LHCN-M2 (cell line): ENCODE measurements at places on chromosomes 4 and X. TPM values are rescaled to one million over a fixed set of nuclear protein-coding genes. Genes with fewer than 3 reads are reported as not detected.

Gene TRPC5OS
- total RNA-seq = not detected in 2 replicates

Gene H2BW2
- not detected in 2 replicates for total RNA-seq

Gene ATP10D
- total RNA-seq = 36.3 and 39.4 TPM in 2 replicates

Gene KLB
- total RNA-seq = not detected in 2 replicates

Gene SASH3
- total RNA-seq = not detected in 2 replicates

Gene HHIP
- total RNA-seq = 1.7 and 3.7 TPM in 2 replicates

Gene CRMP1
- total RNA-seq = 5.7 and 7.3 TPM in 2 replicates

DNA sequence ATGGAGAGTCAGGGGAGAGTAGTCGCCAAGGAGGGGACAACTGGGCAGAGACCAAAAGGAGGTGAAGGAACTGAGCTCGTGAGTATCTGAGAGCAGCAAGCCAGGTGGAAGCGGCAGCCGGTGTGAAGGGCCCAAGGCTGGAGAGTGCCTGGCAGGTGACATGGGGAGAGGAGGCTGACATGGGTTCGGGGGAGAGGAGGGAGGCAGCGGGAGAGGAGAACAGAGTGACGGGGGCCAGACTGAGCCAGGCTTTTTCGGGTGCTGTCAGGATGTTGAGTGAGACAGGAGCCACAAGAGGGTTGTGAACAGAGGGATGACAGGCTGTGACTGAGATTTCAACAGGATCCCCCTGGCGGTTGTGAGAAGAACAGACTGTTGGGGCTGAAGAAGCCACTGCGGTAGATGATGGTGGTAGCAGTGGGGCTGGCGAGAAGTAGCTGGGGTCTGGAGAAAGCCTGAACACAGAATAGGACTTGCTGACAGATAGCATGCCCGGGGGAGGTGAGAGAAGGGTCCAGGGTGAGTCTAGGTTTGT is 5.7 kb downstream of the ELK1 start:
- DNase-seq = peak; percentile 21

DNA sequence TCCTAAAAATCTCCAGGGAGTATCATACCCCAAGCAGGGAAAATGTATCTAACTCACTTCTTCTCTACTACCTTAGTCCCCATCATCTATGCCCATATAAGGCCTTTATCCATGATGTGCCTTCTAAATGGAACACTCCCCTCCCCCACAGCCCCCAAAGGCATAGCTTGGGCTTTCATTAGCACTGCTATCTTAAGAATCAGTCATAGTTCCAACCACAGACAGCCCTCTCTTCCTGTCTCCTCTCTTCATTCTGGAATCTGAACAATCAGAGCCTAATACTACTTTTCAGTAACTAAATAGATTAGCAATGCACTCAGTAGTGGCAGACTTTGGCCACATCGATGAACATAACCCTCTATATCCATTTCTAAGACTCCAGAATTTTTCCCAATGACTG is 313.2 kb upstream of the DKK2 start:
- peak; percentile 43 for DNase-seq

DNA sequence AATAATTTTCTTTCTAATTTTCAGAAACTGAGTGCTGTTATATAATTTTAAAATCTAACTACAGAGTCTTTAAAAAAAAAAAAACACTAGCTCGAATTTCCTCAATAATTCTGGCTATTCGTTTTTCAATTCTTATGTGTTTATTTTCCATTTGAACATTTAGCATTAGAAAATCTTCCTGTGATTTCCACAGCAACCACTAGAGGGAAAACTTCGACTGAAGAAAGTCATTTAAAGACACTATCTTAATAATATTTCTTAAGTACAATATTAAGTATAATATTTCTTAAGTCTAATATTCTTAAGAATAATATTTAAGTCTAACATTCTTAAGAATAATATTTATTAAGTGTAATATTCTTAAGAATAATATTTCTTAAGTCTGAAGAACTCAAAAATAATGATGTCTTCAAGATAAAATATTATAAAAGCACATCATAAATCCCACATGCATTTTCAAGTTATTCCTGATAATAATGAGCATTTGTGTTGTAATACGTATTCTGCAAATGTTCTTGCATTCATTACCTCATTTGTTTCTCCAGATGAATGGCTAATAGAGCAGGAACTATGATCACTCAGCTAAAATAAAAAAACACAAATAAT is 118.4 kb upstream of the WDR17 start:
- peak; percentile 19 for DNase-seq

DNA sequence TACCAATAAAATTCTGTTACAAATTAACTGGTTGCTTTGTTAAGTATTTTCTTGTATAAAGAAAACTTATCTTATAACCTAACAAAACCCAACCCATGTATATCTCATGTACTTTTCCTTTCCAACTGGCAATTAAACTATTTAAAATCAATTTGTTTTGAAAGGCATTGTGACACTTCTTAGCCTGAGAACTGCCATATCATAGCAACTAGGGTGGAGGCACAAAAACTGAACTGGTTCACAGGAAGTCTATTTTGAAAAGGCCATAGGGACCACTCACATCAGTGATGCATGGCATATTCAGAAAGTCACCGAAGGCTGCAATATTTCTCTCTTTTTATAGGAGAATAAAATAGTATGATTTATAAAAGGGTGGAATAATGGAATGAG is 40.5 kb upstream of the ARSJ start:
- no peak for DNase-seq

DNA sequence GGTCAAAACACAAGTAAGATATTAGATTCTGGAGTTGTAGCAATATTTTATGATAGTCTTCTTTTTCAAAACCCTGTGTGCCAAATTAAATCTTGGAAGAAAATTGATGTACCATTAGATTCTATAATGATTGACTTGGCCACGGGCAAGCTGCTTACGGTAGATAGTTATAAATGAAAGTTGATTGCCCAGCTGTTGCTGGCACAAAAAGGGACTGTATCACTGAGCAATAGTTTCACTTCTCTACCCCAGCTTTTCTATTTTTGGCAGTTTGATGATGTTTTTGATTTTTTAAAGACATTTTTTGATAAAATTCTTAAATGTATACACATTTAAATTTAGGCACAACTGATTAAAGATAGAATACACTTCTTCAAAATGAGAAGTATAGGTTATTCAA is 333.3 kb downstream of the TRAM1L1 start:
- DNase-seq = no peak

DNA sequence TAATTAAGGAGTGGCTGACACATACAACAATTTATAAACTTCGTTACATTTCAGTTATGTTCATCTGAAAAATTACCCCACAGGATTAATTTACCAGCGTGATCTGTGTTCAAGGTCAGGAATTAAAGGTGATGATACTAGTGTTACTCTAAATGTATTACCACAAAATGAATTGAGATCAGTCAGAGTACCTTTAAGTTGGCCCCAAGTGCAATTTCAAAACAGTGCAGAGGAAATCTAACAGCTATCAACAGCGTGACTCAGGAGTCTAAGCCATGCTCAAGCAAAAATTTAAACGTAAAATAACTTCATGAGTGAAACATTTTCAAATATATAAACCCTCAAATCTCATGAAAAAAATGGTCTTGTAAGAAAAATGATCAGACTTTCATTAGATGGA is 18.7 kb downstream of the ANTXR2 start:
- no peak for DNase-seq

DNA sequence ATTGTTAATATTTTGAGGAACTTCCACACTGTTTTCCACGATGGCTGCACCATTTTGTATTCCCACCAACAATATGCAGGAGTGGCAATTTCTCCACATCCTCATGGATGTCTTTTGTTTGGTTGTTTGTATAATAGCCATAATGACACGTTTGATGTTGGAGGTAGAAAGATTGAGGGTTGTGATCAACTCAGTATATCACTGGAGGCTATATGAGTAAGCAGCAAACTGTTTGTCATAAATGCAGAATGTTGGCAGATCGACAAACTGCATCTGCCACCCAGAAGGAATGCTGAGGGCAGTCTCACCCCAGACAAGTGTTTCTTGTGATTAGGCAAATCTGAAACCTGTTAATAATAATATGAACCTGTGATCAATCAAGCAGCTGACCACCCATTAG is 243.9 kb upstream of the WDFY3 start:
- peak; percentile 66 for DNase-seq

- DNase-seq = no peak
Measured at GRCh38 chr4:53485658-53486040, 105.6 kb downstream of the LNX1 start.

DNA sequence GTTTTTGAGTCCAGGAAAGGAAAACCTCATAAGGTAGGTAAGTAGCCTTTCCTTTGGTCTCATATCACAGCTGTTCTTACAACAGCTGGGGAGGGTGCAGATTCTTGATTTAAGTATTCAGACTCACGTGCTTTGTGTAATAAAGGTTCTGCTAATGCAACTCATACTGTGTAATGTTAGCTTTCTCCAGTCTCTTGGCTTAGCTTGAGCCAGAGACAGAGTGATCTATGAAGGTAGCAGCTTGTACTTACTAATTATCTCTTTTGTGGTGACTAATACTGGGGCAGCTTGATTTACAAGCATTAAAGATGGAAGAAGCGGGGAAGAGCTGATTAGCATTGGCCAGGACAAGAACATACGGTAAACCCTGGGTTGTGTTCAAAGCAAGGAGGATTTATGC is 80.3 kb downstream of the LNX1 start:
- peak; percentile 70 for DNase-seq

DNA sequence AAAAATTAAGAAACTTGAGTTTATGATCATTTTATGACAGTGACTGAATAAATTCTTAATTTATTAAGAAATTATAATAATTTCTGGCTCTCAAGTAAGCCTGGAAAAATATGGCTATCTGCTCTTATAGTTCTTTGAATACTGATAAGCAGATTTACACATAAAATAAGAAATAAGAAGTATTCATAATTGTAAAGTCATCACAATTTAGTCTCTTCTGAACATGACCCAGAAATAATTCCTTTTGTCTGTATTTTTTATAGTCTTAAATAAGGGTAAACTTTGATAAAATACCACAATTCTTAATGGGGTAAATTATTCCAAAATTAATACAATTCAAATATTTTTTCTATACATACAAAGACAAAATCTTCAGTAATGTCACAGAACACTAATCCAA is 72.7 kb downstream of the ANKRD17 start:
- no peak for DNase-seq

GRCh38 chr4:88101165-88101564 is 57.3 kb downstream of the ABCG2 start:
- no peak for DNase-seq

- no peak for DNase-seq
Measured at GRCh38 chr4:13524504-13525243, 19.6 kb downstream of the NKX3-2 start.

- no peak for DNase-seq
Measured at GRCh38 chr4:88613417-88613875, 21.2 kb downstream of the HERC3 start.

DNA sequence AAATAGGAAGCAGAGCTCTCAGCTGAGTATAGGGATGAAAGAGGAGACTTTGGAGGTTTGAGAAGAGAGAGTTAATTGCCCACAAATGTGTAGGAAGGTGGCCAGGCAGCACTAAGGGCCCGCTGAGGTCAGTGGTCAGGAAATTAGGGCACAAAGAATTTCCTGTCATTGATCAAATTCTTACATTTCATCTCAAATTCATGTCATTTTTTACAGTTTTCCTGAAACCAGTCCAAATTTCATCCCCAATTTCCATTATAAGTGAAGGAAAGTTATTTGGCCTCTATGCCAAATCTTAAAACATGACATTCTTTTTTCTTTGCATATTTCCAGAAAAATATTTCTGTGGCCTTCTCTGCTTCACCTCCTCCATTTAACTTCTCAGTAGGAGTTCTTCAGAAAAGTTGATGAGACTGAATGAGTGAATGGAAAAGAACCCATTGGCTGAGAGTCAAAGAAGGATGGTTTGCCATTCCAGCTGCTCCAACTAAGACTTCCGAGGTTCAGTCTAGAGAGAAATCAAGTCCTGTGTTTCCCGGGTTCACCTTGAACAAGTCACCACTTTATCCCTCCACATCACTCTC is 68.7 kb upstream of the SPRY1 start:
- no peak for DNase-seq

GRCh38 chrX:96474029-96474740 is 210.5 kb upstream of the DIAPH2 start:
- no peak for DNase-seq

DNA sequence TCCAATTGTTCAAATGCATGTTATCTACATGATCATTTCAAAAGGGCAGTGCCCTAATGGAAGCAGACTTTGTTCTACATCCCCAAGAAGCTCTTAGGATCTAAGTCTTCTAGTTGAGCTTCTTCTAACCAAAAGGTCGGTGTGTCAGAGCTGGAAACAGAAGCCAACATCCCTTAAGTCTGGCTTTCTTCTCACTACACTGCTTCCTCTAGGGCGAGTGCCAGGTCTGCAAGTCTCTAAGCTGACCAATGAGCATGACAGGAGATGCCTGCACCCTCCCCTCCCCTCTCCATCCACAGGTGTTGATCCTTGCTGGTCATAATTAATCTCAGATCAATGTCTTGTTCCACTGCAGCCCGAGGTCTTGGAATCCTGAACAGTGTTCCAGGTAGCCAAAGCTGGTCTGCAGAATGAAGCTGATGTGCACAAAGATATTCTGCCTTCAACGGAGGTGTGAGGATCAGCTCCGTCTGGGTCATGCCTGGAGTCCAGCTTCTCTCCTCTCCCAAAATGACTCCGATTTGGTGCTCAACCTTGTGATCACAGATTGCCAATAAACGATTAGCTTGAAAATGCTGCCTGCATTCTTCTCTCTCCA is 44.1 kb downstream of the WDR1 start:
- DNase-seq = no peak

- DNase-seq = no peak
Measured at GRCh38 chr4:2407991-2408342, 10.5 kb downstream of the ZFYVE28 start.

GRCh38 chrX:10537308-10537707 is 83.1 kb downstream of the MID1 start:
- DNase-seq = no peak

DNA sequence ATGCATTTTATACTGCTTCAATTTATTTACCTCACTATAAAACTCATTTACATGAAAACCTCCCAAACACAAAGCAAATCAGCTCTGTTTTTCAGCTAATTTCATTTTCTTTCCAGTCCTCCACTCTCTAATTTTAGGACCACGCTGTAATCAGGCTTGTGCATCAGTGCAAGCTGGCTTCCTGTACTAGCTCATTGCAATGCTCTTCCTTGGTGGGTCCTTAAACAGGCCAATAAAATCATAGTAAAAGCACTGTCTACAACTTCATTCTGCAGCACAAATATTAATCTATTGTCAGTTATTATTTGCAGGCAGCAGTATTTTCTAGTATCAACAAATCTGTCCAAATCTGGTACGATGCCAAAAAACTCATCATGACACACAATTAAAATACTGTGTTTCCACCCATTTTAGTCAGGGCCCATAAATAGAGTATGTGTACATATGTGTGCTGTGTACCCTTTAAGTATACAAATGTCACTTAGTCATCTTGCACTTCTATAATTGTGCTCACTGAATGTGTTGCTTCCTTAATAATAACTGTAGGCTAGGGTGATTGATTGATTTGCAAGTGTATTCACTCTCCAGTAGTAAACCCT is 178.2 kb upstream of the HCCS start:
- DNase-seq = peak; percentile 52
